Kidney epithelial cell (primary cell): ENCODE measurements at places on chromosomes 4 and X.

DNA sequence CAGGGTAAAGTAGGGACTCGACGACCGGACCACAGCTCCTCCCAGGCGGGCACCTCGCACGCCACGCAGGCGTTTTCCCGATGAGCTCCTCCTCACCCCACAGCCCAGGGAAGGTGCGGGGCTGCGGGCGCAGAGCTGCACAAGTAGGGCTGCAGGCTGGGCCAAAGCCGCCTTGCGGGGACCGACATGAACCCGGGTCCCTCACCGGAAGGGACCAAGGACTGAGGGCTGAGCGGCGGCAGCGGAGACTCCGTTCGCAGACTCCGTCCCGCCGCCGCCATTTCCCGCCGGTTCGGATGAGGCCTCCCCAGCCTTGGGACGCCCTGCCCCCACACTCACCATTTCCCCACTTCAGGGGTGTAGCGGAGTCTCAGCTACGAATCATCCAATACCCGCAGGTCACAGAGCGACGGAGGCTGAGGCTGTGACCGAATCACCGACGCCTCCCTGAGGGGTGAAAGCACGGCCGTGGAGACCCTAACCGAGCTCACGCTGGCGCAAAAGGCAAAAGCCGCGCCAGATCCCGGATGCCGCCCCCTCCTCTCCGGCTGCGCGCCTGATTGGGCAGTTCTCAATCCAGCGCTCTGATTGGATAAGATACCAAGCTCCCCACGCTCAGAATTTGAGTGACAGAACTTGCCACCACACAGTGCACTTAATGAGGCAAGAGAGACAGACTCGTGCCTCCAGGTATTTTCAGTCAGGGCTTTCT lies at the start of gene ZNF732:
Gene ZNF732 (minus strand): TSS at position 506 of the 712 bp plus-strand sequence. CDS start 164 bp downstream, at position 342.
- DNase-seq, result peak; percentile 34

- no peak for DNase-seq
Measured at GRCh38 chrX:10797466-10797865, 177.1 kb upstream of the MID1 start.

DNA sequence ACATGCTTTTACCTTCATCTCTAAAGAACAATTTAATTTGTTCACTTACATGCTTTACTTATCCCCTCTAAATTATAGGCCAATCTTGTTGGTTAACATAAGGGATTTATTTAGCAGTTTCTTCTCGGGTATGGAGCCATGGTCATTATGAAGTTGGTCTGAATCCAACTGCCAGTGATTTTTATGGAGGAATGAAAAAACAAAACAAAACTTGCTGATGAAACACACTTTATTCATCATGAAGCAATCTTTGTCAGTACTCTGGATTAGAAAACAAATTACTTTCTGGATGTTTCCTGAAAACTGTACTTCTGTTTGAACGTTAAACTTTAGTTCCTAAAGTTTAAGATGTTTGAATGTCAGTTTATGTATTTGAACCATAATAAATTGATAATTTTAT lies 715.8 kb downstream of the KLHL13 start:
- DNase-seq, result no peak

GRCh38 chrX:96771486-96771885 lies 86.8 kb downstream of the DIAPH2 start:
- no peak for DNase-seq

DNA sequence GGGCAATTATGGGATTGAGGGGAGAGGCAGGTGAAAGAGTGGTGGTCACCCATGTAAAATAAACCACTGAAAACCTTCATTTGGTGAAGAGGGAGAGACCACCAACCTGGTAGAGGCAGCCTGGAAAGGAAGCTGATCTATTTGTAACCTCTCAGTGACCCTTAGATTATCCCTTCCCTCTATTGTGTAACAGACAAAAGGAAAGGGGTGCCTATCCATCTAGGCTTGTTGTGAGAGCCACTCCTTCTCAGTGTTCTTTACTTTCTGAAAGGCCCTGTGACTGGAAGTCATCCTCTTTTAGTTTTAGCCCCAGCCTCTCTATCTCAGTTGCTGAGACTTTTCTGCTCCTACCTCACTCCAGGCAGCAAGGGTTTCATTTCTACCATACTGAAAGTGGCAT lies 142.4 kb downstream of the TMEM164 start:
- no peak for DNase-seq
